K562 (cell line): ENCODE measurements at places on chromosomes 4 and X. TPM values are rescaled to one million over a fixed set of nuclear protein-coding genes. Genes with fewer than 3 reads are reported as not detected.
A peak's percentile ranks its signal among the peaks of the same experiment; 100 is the strongest.

Gene FDCSP
- not detected in 2 replicates for total RNA-seq

- DNase-seq = no peak
Measured at GRCh38 chr4:107192601-107193000, 156.5 kb upstream of the DKK2 start.

GRCh38 chr4:153409924-153410501 is 56.1 kb upstream of the TMEM131L start:
- peak; percentile 60 for DNase-seq

Gene MGAT4D
- total RNA-seq = not detected in 2 replicates

DNA sequence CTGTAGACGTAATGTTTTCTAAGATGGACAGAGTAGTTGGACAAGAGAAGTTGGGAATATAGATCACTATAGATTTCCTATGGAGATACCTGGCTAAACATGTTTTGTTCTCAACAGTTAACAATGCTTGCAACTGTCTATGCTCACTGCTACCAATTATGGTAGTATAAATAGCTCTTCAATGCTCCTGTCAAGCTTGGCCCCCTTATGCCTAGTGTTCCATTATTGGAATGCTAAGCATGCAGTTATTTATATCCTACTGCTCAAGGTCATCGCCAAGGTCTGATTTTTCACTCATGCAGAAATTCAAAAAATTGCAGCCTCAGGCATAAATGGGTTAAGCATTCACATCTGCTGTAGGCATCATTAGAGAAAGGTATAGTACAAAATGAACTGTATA is 519.0 kb downstream of the IL15 start:
- DNase-seq = no peak

Gene CTSO
- total RNA-seq = 0.04 TPM in 1 of 2 replicates, not detected in the other

GRCh38 chr4:70402762-70403161 is 5.0 kb downstream of the OPRPN start:
- no peak for DNase-seq

GRCh38 chr4:184270808-184271413 is 53.2 kb upstream of the ENPP6 start:
- DNase-seq = no peak

Gene DGKK
- total RNA-seq = not detected in 2 replicates

Gene TTC29
- total RNA-seq = not detected in 2 replicates

- DNase-seq = no peak
Measured at GRCh38 chr4:65589331-65589730, 81.0 kb downstream of the EPHA5 start.

- DNase-seq = no peak
Measured at GRCh38 chrX:78653118-78653822, 5.9 kb downstream of the RTL3 start.

GRCh38 chrX:46713672-46714490 is 45.0 kb downstream of the SLC9A7 start:
- DNase-seq = no peak

DNA sequence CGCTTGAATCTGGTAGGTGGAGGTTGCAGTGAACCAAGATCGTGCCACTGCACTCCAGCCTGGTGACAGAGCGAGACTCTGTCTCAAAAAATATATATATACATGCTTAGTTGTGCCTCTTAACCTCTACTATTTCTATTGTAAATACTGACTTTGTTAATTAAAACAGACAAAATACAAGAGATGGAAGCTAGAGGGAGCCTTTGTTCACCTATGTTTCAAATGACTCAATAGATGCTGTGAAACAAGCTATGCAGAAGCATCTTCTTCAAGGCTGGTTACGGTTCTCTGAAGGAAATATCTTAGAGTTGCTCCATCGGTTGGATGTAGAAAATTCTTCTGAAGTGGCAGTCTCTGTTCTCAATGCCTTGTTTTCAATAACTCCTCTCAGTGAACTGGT is 6.2 kb downstream of the NCAPG start:
- DNase-seq = no peak

DNA sequence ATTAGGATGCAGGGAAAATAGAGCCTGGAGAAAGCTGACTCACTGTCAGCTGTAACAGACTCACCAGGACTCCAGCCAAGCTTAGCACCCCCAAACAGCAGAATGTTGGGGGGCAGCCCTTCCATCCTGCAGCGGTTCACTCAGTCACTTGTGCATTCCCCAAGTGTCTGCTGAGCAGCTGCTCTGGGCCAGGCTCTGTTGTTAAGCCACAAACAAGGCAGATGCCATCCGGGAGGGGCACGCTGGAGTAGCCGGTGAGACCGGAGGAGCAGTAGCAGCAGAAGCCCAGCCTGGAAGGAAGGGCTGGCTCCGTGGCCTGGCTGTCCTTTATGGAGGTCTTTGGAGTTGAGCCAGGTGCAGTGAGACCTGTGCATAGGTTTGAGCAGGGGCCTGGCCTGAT is 22.0 kb downstream of the CCNQ start:
- DNase-seq = no peak

DNA sequence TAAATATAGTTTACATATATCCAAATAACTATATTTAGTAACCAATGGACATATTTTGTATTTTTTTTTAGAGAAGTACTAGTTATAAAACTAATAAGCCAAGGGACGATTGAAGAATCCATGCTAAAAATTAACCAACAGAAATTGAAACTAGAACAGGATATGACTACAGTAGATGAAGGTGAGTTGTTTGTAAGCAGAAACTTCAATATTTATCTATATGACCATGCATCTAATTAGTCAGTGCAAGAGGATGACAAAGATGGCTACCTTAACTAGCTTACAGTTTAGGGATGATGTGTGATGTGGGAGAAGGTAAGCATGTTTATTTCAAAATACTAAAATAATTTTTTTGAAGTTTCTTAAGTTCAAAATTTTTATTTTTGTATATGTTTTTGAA is 57.7 kb downstream of the HPGDS start:
- no peak for DNase-seq

GRCh38 chrX:136250191-136251040 is 784 bp downstream of the MAP7D3 start:
- DNase-seq = peak; percentile 30

- no peak for DNase-seq
Measured at GRCh38 chr4:149889991-149890390, 74.3 kb upstream of the IQCM start.

DNA sequence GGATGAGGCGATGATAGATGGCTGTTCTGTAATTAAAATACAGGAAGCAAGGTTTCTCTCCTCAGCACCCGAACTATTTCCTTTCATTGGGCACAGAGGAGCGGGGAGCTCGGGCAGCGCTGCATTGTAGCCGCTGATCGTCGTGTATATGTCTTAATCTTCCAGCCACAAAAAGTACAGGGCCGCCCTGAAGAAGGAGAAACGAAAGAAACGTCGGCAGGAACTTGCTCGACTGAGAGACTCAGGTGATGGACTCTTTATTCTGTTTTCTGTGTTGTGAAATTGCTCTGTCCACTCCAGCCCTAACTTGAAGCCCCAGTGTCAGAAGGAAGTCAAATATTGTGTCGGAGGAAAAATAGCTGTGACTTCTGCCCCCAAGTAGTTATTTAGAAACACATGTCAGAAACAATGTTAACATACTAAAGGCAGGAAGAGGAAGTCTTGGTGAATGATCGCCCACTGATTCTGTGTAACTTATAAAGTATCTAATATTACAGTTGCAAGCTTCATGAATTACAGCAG is 546 bp downstream of the ZRSR2 start:
- DNase-seq = no peak

Gene FAAH2
- 0.38 and 0.47 TPM in 2 replicates for total RNA-seq

DNA sequence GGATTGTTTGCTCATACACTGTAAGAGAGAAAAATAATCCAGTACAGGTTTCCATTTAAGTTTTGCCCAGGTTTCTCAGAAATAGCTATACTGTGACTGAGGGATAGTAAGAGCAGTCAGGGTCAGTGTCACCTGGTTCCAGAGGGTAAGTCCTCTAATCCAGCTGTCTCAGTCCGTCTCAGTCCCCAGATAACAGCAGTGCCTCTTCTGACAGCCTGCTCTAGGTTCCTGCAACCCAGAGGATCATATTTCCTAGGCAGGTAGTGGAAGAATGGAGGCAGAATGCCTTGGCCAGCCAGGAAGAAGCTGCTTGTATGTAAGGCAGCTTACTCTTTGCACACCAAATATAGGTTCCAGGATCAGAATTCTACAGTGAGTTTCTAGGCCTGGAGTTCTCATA is 22.6 kb upstream of the GNRHR start:
- DNase-seq = no peak

Gene FANCB
- total RNA-seq = 14.4 and 15.1 TPM in 2 replicates

Gene ALG13
- 40.3 and 45.7 TPM in 2 replicates for total RNA-seq

Gene TAF7L
- total RNA-seq = not detected in 2 replicates

DNA sequence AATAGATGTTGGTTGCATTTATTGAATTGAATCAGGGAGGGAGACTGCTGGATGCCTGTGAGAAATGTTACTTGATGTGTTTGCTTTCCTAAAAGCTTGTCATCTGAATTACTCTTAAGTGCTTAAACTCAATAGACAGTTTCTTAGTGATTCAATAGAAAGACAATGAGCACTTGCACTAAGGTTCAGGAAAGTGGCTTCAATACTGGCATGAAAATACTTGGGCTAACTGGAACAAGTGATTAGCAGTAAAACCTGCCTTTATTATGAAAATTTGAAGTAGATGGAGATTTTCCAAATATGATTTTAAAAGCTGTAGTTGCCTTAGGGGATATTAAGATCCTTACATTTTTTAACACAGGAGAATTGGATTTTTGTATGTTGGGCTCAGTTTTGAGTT is 123.3 kb downstream of the RNF150 start:
- no peak for DNase-seq

Gene HSFX2
- total RNA-seq = 0.11 TPM in 1 of 2 replicates, not detected in the other

DNA sequence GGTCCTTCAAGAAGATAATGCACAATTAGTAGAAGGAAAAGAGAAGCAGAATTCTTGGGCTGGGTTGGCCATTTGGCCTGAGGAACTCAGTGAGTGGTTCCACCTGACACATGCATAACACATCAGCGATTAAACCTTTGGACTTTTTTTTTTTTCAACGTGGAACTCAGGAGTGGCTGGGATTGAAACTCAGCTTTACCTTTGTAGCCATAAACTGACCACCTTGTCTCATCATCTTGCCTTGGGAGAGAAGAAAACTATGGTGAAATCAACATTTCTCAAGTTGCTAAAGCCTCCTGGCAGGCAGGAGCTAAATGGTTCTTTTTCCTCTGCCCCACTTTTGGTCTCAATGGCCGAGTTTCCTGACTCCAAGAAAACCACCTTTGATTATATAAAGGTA is 16.3 kb downstream of the PTTG2 start:
- no peak for DNase-seq

Gene DCAF8L2
- total RNA-seq = not detected in 2 replicates

DNA sequence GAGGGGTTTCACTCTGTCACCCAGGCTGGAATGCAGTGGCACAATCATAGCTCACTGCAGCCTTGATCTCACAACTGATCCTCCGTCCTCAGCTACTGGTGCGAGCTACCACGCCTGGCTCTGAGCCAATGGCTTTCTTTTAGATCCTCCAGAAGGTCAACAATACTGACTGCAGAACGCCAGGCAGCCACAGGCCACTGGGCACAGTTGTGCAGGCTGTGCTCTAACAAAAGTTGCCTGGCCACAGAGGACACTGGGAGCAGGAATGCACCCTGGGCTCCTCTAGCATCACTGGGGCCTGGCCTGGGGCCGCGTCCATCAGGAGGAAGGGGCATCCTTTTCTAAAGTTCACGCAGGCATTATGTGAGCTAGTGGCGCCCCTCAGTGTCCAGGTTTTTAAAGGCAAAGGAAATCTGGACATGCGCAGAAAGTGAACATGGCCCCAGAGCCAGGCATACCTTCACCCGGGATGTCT is 14.9 kb upstream of the PORCN start:
- peak; percentile 41 for DNase-seq

Gene RIPPLY1
- not detected in 2 replicates for total RNA-seq

Gene CT45A8
- total RNA-seq = 27.7 and 30.0 TPM in 2 replicates

Gene VBP1
- total RNA-seq = 123 and 126 TPM in 2 replicates

DNA sequence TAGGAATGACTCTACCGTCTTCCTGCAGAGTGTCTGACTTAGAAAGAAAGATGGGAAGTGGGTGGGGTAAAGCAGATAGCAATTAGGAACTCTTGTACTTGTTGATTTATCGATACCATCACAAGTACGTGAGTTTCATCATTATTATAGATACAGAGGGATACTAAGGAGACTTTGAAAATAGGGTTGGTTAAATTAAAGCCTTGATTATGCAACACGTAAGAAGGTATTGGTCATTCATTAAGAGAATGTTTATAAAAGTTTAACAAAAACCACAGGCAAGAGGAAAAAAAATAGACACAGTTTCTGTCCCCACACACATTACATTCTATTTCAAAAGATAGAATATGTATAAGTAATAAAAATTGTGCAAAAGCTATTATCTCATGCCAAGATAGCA is 65.9 kb upstream of the UGT2B7 start:
- no peak for DNase-seq

- DNase-seq = no peak
Measured at GRCh38 chr4:145097331-145097820, 620 bp downstream of the ANAPC10 start.

DNA sequence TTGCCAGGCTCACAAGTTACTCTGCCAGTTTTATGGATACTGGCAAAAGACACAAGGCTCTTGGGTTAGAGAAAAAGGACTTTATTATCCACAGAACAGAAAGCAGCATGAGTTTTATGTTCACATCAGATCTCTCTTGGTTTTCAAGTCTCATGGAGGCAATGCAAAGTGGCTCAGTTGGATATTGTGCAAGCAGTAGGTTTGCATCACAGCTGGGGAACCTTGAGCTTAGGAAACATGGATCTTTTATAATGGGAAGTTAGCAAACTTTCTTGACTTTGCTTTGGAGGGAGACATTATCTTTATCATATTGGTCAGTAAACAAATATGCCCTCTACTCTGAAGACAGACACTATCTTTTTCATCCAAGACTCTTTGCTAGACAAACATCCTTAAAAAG is 109.2 kb upstream of the GRPR start:
- DNase-seq = no peak

- DNase-seq = peak; percentile 38
Measured at GRCh38 chrX:129983575-129984110, 1.2 kb downstream of the BCORL1 start.

Gene COX7B2
- 0.47 TPM in 1 of 2 replicates, not detected in the other for total RNA-seq

Gene FAM193A
- total RNA-seq = 23.8 and 24.6 TPM in 2 replicates

Gene P2RY4
- total RNA-seq = not detected in 2 replicates

- no peak for DNase-seq
Measured at GRCh38 chrX:9707306-9708033, 58.2 kb downstream of the GPR143 start.

- no peak for DNase-seq
Measured at GRCh38 chrX:10199212-10199611, 42.4 kb downstream of the CLCN4 start.

- DNase-seq = no peak
Measured at GRCh38 chr4:38497121-38497520, 166.9 kb upstream of the KLF3 start.

GRCh38 chr4:177225605-177226004 is 84.1 kb upstream of the NEIL3 start:
- no peak for DNase-seq

DNA sequence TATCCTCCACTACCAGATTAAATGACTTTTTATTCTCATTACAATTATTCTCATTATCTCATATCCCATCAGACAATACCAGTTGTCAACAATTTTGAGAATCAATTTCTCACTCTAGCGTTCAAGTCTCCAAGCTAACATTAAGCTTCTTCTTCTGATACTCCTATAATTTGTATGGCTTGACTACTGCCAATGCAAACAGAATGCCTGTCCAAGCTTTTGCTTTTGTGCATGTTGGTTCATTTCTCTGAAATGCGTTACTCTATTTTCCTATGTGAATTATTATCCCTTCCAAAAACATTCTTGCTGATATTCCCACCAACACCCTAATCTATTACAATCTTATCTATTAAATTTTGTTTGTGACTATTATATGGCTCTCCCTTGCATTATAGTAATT is 1602.3 kb downstream of the C4orf33 start:
- DNase-seq = no peak
